Naive B cell (primary cell): ENCODE measurements at places on chromosomes 12 and 14.
A peak's percentile ranks its signal among the peaks of the same experiment; 100 is the strongest.

GRCh38 chr14:31834616-31835015 is 242.5 kb upstream of the ARHGAP5 start:
- no peak for DNase-seq

DNA sequence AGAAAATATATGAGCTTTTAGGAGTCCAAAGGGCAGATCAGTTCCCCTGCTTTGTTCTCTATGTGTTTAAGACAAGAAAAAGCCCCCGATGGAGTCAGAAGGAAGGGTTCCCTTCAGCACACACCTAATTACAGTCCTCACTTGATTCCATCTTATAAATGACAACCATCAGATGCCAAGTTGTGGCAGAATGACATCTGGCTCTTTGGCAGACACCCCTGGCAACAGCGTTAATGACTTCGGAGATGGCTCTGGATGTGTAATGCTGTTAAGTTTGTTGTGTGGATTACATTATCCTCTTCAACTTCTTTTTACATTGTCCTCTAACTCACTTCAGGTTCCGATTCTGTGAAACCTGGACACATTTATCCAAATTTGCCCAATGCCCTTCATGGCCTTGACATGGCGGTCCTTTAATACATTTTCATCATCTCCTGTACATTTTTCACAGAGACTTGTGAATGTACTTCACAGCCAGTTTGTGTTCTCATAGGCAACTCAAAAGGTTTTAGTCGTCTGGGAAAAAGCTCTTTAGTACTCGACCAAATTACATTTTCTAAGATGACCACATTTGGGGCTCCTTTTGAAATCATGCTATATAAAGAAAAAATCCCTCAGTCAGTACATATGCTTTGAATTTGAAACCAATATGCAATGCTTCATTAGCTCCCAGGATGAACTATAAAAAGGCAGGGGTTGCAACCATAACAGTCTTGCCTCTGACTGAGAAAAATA is 667.8 kb downstream of the NOVA1 start:
- DNase-seq, result no peak

DNA sequence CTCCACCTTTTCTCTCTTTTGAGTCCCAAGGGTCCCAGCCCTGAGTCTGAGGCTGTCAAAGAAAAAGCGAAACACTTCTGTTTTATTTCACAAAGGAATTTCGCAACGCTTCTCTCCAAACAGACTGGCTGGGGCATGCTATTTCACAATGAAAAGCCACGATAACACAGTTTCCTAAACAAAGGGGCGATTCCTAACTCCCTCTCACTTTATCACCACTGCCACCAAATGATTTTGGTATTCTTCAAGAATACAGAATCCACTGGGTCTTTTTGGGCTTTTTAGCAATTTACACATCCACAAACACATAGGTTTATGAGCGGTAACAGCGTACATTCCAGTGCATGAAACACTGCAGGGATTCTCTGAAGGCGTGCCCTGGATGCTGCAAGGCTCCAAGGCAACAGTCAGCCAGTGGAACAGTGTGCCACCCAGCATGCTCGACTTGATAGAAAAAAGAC is 161.2 kb downstream of the DAD1 start:
- no peak for DNase-seq

- DNase-seq, result peak; percentile 76
Measured at GRCh38 chr14:103871596-103872480, 24.5 kb upstream of the PPP1R13B start.

DNA sequence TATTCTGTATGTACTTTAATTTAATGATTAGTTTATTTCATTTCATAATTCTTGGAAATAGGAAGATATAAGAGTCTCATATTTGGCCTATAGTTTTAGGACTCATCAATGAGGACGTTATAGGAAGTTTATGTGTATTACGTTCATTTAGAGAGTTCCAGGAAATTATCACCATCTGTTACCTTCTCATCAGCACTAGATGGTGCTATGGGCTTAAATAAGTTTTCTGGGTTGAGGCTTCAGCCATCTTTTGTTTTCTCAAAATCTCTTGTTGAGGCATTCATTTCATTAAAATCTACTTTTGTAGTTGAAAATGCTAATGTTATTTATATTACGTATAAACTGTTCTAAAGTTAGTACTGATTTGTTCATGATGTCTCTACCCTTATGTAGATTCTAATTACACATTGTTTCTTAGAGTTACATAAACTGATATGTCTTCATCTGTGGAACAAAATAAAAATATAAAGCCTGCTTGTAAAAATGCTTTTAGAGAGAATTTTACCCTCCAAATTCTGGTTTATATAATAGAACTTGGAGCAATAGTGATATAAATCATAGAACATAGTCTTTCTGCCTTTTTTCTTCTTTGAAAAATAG is 89.2 kb downstream of the CFAP54 start:
- peak; percentile 28 for DNase-seq

DNA sequence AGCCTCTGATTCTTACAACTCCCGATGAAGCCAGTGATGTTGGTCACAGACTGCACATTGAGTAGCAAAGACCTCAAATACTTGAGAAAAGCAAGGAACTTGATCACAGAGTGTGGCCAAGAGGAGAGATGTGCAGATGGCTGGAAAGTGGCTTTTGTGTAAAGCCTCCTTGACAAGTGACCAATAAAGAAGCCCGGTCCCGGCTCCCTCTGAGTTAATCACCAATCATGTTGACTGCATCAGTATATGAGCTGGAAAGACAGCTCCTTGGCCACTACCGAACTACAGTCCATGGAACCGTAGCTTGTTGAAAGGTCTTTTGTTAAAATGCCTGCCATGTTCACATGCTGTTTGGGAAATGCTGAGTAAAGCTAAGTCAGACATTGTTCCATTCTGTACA is 23.7 kb upstream of the SERPINA6 start:
- no peak for DNase-seq

DNA sequence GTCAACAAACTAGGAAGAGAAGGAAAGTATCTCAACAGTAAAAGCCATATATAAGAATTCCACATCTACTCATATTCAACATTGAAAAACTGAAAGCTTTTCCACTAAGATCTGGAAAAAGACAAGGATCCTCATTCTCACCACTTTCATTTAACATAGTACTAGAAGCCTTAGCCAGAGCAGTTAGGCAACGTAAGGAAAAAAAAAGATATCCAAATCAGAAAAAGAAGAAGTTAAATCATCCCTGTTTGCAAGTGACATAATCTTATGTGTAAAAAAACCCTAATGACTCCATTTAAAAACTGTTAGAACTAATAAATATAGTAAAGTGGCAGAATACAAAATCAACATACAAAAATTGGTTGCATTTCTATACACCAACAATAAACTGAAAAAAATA is 426.2 kb downstream of the BCAT1 start:
- no peak for DNase-seq

GRCh38 chr12:101474711-101475386 is at the start of gene SPIC:
Gene SPIC (plus strand): TSS chr12:101475336. CDS start chr12:101476905, 1,569 bp downstream.
- DNase-seq, result no peak

GRCh38 chr12:91052026-91052425 is 5.8 kb downstream of the KERA start:
- no peak for DNase-seq

DNA sequence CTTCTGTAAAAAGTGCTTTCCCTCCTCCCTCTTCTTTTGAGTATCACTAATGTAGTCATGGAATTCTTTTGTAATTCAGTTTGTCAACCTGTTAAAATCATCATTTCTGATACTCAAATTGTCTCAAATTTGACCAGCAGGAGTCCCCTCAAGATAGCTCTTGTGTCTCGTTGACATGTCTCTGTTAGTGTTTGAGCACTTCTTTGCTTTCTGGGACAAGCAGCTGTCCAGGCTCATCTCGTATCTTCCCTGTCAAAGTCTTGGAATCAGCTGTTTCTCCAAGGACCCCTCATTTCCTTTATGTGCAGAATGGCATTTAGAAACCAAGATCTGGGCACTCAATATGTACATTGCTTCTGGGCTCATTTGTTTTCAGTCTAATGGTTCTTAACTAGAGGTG is 10.7 kb downstream of the CIPC start:
- DNase-seq, result no peak

DNA sequence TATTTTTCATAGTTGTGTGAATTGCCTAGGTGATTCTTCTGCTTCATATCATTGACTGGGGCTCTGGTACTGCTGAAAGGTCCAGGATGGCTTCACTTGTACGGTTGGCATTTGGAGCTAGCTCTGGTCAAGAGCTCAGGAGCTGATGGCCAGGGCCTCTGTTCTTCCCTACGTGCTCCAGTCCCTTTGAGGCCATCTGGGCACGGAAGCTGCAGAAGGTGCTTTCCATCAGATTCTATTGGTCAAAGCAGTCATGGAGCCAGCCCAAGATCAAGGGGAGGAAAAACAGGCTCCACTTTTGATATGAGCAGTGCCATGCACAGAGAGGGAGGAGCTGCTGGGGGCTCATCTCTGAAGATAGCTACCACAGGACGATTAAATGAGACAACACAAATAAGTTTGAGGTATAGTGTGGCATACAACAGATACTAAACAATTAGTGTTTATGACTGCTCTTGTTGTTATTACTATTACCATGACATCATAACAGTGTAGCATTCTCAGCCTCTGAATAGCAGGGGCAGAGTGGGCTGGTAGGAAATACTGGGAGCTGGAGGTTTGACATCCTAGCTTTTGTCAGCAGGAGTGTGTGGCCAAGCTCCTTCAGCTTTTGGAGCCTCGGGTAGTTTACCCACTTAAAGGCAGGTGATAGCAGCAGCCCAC is 10.4 kb downstream of the KRT83 start:
- no peak for DNase-seq

- DNase-seq, result peak; percentile 78
Measured at GRCh38 chr12:110403976-110404682, 621 bp upstream of the ANAPC7 start.

- no peak for DNase-seq
Measured at GRCh38 chr14:51743588-51744000, 91.9 kb downstream of the FRMD6 start.

GRCh38 chr12:70415987-70416386 is 49.9 kb downstream of the KCNMB4 start:
- no peak for DNase-seq

GRCh38 chr14:66119606-66120231 is 366.5 kb upstream of the CCDC196 start:
- DNase-seq, result no peak

DNA sequence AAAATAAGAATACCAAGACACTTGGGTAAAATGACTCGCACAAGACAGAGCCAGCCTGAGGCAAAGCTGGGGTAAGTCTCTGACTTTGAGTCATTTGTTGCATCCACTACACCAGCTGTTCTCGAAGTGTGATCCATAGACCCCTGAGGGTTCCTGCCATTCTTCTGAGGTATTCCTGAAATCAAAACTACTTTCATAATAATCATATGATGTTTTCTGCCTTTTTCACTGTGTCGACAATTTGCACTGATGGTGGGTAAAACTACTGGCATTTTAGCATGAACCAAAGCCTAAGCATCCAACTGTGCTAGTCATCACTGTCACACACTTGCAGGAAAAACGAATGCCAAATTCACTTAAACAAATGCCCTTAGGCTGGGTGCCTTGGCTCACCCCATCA is 135.5 kb upstream of the FUT8 start:
- no peak for DNase-seq

GRCh38 chr14:64059454-64060198 is 206.8 kb downstream of the SYNE2 start:
- no peak for DNase-seq

- DNase-seq, result no peak
Measured at GRCh38 chr12:53722450-53723041, 4.7 kb downstream of the CALCOCO1 start.

DNA sequence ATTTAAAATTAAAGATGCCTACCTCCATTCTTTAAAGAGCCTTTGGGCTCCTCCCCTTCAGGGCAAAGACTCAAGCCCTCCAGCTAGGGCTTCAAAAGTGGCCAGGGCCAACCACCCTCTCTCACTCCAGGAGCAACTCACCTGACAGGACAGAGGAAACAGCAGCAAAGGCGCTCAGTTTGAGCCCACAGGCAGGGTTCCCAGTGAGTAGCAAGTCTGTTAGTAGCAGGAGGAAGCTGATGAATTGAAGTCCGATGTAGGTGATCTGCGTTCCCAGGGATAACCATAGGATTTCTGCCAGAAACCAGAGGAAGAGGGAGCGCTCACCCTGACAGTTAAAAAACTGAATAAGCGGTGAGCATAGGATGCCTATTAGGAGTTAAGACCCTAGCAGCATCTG is 15.7 kb downstream of the GSG1 start:
- no peak for DNase-seq
